ENCODE measurements at places on chromosomes 13 and 19.

- DNase-seq = no peak
Measured at GRCh38 chr19:5973867-5974635, 3.9 kb downstream of the RANBP3 start.

- peak; percentile 54 for DNase-seq
Measured at GRCh38 chr19:10286803-10287737, at the start of gene ICAM4. TSS of gene ICAM4 (plus strand) at chr19:10286955. CDS start at chr19:10287013, 58 bp downstream.

DNA sequence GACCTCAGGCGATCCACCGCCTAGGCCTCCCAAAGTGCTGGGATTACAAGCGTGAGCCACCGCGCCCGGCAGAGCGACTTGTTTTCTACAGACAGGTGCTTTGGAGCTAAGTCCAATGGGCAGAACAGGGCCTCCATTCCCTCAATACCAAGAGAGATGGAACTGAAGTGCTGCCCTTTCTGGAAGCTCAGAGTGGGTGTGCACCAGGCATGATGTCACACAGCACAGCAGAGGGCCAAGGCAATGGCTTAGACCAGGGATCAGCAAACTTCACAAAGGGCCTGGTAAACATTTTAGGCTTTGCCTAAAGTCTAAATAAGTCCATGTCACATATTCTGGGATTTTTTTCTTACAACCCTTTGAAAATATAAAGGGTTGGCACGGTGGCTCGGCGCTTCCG is 21.3 kb downstream of the TLE6 start:
- no peak for DNase-seq

- DNase-seq = no peak
Measured at GRCh38 chr13:92719868-92720267, 506.7 kb upstream of the GPC6 start.

- no peak for DNase-seq
Measured at GRCh38 chr13:98972059-98972458, 5.8 kb downstream of the DOCK9 start.

GRCh38 chr19:53196777-53197396 is 3.7 kb upstream of the ZNF665 start:
- peak; percentile 98 for DNase-seq

DNA sequence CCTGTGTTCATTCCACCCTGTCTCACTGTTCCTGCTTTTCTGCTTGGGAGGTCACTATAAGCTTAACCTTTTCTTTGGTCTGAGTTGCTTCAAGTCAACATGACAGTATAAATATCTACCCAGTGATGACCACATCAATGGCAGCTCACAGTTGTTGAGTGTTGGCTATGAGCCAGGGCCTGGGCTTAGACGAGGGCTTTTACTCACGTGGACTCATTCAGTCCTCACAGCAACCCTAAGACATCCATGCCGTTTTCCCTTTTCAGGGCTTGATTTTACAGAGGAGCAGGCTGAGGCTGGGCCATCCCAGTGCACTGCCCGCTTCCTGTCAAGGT is 10.2 kb upstream of the CCDC97 start:
- no peak for DNase-seq
